ENCODE measurements at places on chromosomes 1 and 21.

DNA sequence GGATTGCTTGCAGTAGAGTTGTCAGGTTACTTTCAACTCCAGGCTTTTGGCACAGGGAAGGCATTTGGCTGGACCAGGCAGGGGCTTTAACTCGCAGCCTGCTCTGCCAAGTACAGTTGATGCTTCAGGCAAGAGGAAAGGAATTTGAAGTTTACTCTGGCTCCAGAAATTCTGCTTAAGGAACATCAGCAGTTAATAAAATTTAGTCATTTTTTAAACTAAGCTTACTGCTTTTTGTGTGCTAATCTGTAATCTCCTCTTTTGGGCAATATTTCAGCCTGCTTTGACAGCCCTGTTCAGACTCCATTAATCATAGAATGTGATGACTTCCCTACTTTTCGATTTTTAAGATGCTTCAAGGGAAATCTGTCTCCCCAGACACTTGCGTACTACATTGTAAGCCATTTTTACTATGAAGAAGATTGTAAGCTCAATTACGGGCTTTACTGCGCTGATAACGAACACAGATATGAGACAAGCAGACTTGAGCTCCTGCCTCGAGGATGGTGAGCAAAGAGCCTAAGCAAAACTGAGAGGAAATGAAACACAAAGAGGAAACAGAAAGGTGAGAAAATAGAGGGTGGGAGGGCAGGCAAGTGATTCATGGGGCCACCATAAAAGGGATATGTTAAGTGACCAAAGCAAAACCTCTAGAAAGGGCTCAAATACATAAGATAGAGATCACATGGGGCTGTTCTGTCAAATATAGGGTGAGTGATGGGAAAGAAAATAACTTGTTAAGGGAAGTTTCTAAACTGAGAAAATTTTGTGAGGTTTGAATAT lies 76.6 kb upstream of the VAV3 start:
- DNase-seq: no peak

GRCh38 chr1:230858236-230858820 lies 10.0 kb downstream of the C1orf198 start:
- DNase-seq: no peak

DNA sequence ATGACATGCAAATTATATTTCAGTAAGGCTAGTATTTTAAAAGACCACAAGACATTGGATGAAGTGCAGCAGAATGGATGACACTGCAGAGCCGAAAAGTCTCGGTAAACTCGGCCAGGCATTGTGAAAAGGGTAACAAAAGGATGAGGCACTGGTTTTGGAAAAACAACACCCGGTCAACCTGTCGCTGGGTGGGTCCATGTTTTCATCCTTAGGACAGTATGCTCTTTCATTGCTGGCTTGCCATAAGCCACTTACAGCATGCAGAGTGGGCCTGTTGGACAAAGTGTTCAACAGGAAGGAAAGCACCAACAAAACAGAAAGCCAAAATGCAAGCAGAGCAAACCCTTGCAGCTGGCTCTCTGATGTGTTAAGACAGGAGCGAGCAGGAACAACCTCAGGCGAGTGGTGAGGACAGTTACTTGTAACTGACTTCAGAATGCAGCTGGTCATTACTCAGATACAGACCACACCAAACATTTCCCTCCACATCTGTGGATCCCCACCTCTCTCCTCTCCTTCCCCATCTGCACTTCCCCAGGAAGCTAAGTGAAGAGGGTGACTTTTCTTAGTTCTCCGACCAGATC lies 2.9 kb upstream of the RCAN1 start:
- no peak for DNase-seq

GRCh38 chr1:203217139-203217655 lies 12.3 kb downstream of the CHIT1 start:
- DNase-seq: no peak

- DNase-seq: no peak
Observed at GRCh38 chr1:88740784-88741183, 56.7 kb downstream of the PKN2 start.

- DNase-seq: peak; percentile 75
Observed at GRCh38 chr1:230308039-230308438, 118.1 kb downstream of the PGBD5 start.

DNA sequence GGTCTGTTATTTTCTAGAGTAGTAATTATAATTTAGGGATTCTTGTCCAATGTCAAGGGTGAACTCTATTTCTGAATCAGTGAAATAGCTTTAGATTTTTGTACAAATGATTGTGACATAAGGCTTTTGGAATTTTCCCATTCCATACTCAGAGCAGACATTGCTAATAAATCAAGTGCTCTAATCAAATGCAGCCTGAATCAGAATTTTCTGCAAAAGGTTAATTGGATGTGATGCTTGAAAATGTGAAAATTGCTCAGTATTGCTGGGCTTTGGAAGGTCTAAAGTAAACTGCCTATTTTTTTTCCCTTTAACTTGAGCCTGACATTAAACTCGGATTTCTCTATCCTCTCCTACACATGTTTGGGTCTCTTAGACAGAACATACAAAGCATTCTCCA lies 23.2 kb downstream of the SGIP1 start:
- DNase-seq: no peak

DNA sequence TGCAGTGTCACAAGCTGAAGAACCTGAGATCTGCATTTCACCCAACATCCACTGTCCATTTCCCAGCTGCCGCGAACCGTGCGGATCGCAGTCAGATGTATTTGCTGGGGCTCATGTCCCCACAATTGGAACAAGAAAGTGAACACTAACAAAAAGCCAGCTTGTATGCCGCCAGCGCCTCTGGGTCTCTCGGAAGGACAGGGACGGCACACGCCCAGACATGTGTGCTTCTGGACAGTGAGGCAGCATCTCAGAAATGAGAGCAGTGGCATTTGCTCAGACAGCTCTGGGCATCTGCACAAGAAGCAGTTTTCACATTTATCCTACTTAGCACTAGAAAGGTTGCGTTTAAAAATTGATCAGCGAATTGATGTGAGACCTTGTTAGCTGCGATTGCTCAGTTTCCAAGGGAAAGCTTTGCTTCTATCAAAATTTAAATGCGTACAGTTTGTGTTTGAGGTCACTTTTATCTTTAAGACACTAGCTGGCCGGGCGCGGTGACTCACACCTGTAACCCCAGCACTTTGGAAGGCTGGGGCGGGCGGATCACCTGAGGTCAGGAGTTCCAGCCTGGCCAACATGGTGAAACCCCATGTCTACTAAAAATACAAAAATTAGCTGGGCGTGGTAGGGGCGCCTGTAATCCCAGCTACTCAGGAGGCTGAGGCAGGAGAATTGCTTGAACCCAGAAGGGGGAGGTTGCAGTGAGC lies 28.7 kb downstream of the KCNAB2 start:
- no peak for DNase-seq

- DNase-seq: no peak
Observed at GRCh38 chr1:3127738-3128137, 58.7 kb downstream of the PRDM16 start.

GRCh38 chr1:201561195-201561564 lies 22.3 kb downstream of the NAV1 start:
- DNase-seq: no peak

GRCh38 chr1:31238986-31239613 lies 587 bp downstream of the NKAIN1 start:
- DNase-seq: peak; percentile 27

- DNase-seq: no peak
Observed at GRCh38 chr1:47644212-47644573, 206.3 kb downstream of the FOXD2 start.

DNA sequence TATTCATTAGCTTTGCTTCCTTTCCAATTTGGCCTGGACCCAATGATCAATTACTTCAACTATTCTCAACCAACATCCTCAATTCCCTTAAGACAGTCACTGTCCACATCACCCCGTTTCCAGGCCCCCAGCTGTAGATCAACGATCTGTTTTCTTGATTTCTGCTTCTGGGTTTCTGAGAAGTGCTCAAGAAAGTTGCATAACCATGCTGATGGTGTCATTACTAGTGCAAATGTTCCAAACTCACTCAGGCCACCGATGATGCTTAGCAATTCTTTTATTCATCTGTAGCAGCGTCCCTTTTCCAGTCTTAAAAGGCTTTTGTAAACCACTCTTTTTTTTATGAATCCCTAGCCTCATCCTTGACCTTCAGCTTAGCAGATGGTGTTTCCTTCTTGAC lies 155.8 kb upstream of the PTGFR start:
- DNase-seq: no peak

GRCh38 chr1:201216395-201217085 lies 25.9 kb downstream of the IGFN1 start:
- DNase-seq: no peak

- no peak for DNase-seq
Observed at GRCh38 chr1:205410581-205411298, 11.1 kb downstream of the LEMD1 start.

Data from A549 (cell line).